ENCODE measurements at places on chromosomes 6 and 20.

DNA sequence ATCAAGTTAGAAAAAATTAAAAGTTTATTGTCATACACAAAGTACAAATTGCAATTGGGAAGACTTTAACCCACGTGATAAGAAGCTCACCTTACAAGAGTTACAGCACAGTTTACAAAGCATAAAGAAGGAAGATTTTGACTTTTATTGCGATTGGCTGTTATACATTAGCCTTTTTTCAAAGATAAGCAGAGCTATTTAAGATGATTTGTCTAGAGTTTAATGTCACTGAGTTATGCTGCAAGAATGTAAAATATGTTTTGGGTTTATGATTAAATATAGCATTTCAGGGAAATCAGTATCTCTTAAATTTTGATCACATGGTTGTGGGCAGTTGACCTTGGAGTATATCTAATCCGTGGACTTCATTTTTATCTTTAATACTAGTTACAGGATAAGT, 664.2 kb upstream of the PTCHD4 start:
- DNase-seq, result no peak

- DNase-seq, result no peak
Measured at GRCh38 chr6:99344289-99344688, 5.2 kb downstream of the FAXC start.

GRCh38 chr6:31178143-31179041, 7.9 kb upstream of the POU5F1 start:
- no peak for DNase-seq

DNA sequence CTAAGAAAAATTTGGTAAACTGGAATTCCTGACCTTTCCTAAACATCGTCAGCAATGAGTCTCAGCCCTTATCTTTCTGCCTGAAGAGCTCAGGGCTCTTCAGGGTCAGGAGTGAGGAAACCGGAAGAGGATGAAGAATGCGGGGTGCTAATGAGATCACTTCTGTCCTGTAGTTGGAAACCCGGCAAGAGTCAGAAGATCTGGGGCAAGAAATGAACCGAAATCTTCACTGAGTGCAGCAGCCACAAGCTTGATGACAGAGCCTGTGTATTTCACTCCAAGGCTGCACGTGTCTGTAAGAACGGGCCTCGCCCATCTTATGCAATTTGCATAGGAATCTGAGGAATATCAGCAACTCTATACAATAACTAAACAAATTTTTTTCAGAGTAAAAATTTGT, 60.4 kb upstream of the QKI start:
- DNase-seq, result no peak

DNA sequence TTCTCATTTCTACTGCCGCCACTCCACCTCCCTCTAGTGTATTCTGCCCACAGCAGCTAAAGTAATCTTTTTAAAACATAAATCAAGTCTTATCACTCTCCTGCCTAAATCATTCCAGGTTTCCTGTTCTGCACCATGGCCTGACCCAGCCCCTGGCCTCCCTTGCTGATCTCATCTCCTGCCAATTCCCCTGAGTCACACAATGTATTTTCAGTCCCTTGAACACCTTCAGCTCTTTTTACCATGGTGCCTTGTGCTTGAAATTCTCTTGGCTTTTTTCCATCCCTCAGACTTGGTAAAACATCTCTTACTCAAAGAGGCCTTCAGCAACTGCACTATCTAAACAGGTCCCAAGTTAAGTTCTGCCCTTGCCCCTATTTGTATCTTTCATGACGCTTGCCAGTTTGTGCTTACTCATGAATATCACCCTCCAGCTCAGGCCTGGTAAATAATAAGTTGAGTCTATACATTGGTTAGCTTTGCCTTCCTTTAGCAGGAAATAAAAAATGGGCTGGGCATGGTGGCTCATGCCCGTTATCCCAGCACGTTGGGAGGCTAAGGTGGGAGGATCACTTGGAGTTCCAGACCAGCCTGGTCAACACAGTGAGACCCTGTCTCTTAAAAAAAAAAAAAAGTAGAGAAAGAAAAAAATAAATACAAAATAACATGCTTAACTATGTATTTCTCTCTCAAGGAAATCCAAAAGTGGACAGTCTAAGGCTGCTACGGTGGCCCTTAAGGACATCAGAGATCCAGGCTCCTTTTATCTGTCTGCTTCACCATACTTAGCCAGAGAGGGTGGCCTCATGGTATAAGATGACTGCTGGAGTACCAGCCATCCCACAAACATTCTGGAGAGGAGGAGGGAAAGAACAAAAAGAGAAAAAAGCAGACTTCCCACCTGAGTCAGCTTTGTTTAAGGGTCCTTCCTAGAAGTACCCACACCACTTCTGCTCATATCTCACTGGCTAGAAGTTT, 62.2 kb downstream of the ARFGEF2 start:
- DNase-seq, result no peak

DNA sequence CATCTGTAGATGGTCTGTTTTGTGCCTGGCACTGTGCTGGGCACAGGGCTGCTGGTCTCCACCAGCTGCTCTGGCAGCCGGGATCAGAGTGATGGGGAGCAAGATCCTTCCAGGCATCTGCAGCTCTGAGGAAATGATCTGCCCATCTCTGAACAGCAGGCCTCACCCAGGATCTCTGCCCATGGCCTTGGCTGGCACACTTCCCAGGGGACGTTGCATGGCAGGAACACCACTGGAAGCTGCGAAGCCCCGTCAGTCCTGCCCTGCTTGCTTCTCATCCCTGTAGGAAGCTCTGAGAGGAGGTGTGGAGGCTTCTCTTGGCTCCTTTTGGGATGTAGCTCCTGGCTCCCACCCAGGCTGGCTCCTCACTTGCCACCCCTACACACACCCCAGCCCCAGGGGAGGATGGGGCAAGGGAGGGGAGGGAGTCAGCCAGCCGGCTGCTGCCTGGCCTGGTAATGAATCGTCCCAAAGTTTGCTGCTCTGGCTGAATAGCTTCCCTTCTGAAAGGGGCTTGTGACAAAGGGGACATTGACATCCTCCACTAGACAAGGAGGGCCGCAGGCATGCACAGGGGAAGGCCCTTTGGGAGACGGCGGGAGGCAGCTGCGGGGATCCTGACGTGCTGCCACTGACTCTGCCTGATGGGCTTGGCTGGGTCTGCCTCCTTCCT, 108.9 kb downstream of the VEGFA start:
- DNase-seq, result no peak

DNA sequence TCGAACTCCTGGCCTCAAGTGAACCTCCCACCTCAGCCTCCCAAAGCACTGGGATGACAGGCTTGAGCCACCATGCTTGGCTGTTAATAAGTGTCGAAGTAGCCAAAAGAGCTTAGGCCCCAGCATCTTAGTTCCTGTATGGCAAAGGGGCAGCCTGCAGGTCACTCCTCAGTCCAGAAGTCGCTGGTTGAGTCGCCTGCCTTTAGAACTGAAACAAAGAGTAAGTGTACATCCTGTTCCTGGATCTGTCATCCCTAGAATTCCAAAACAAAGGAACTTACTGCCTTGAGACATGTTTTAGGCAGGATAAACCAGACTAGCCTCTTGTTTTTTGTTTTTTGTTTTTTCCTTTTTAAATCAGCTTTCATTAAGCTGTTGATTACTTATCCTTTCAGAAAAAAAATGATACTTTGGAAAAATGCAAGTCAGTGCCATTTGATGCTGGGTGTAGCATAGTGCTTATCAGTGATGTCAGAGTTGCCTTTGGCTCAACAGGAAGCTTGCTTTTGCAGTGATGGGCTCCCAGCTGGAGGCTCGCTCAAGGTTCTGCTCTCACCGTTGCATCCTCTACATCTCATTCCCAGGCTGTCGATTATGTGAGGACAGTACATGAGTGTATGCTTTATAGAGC, 9.0 kb downstream of the ACTR5 start:
- no peak for DNase-seq

- DNase-seq, result no peak
Measured at GRCh38 chr6:119361209-119361608, 11.6 kb upstream of the MAN1A1 start.

DNA sequence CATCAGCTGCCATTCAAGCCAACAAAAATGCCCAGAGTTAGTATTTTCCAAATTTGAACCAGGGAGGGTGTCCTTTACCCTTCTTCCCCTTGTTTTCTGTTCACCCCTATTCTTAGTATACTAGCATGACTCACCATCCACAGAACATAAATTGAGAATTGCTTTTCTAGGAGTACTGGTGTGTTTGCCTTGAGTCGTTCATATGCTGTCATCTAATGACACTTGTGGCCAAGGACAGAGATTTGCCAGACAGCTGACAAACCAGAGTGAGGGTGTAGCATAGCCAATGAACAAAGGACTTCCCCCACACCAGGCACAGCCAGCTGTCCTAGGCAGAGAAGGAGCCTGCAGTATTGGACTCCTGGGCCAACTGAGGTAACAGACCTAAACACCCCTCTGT, 62.2 kb downstream of the FILIP1 start:
- DNase-seq, result no peak

- no peak for DNase-seq
Measured at GRCh38 chr6:74507649-74508048, 698.2 kb downstream of the COL12A1 start.

DNA sequence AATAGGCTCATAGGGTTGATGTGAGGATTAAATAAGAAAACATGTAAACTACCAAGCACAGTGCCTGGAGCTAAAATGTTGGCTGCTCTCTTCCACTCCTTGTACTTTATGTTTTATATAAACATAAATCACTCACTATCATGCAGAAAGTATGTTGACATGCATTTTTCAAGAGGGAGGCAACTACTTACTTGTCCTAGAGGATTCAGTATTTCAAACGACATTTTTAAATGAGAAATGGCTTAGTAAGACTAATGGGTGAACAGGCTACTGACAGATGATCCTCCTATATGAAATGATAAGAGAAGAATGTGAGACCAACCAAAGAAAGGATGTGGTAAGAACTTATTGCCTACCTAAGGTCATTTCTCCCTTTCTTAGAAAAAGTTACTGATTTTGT, 21.0 kb downstream of the LATS1 start:
- no peak for DNase-seq

DNA sequence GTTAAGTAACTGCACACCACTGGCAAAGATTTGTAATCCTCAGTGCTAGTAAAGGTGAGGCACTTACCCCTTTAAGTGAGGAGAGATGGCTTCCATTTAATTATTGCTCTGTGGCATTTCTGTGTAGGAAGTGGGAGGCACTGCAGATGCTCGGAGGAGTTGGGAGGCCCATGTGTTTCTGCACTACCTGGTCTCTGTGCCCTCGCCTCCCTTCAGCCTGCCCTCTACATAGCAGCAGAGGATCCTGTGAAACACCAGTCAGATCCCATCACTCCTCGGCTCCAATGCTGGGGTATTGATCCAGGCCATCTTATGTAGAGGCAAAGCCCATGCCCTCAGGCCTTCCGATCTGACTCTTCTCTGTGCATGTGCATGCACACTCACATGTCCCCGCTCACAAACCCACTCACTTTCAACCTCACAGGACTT, 67.0 kb downstream of the SLX4IP start:
- no peak for DNase-seq

GRCh38 chr6:97110149-97110548, 172.9 kb downstream of the MMS22L start:
- DNase-seq, result no peak

GRCh38 chr6:90722648-90723047, 135.8 kb upstream of the MAP3K7 start:
- no peak for DNase-seq

- DNase-seq, result no peak
Measured at GRCh38 chr6:5230081-5230480, 30.7 kb downstream of the LYRM4 start.

DNA sequence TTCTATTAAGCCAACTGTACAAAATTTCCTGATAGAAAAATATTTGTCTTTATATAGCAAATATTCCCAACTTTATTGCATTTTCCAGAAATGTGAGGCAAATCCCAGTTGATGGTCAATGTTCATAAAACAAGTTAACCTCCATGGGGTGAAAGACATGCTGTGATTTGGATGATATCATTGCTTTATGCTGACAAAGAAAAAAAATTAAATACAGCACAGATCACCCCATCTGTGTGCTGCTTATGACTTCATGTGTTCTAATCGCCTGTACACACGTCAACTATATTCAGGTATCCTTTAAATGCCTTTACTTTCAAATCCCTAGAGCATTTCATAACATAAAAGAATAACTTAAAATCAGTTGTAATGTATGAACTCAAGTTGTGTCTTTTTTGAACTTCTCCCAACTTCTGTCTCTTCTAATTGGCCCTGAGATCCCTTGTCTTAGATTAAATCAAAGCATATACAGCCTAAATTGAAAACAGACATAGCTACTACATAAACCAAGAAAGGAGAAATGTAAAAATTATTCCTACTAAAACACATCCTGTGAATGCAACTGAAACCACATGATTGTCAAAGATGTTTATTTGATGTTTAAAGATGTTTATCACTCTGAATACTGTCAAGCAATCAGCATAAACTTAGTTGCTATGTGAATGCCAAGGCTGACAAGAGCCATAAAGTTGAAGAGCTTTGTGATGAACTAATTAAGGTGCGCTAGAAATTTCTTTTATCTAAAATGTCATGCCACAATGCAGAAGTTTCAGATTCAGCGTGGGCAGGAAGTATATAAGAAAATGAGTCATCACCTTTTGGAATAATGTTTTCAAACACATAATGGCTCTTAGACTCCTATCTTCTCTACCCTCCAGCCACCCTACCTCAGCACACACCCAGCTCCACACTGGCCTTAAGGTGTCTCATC, 68.7 kb downstream of the FILIP1 start:
- no peak for DNase-seq

DNA sequence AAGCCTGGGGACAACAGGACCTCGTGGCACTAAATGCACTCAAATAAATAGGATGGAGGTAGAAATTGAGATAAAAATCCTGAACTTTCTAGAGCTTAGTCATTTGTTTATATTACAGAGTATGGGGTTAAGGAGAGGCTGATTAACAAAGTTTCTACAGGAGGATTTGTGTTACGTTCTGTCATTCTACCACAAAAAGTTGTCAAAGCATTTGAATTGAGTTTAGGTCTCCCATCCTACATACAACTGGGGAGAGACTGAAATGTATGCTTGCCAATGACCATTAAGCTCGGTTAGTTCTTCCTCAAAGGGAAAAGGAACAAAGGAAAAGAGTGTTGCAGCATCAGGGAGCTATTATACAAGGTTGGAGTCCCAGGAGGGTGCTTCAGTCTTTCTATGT, 597.9 kb downstream of the COL12A1 start:
- no peak for DNase-seq

GRCh38 chr20:15597306-15597705, 975.9 kb downstream of the KIF16B start:
- no peak for DNase-seq

DNA sequence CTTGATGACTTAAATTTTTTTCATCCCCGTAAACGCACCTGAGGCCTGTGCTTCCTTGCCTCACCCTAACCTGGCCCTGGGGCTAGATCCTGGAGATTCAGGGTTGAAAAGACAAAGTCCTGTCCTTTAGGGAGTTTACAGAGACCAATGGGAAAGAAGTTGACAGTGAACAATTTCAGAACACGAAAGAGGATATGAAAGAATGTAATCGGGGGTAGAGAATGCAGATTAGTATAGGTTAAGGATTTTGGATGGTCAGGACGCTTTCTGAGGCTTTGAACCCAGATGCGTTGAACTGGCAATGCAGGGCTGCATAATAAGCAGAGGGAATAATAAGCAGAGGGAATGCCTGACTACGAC, 1.7 kb upstream of the FBXO5 start:
- no peak for DNase-seq

GRCh38 chr20:2815242-2815900, 584 bp downstream of the C20orf141 start:
- no peak for DNase-seq

Data from SK-N-MC (cell line).